Testis (tissue), 5 donors: ENCODE measurements at places on chromosomes 7 and 10. TPM values are rescaled to one million over a fixed set of nuclear protein-coding genes. Genes with fewer than 3 reads are reported as not detected.

The CARD11 gene
- total RNA-seq: 2.9 TPM

The CALHM1 gene
- total RNA-seq: 0.24 TPM

The STRA8 gene
- 0.87 TPM for total RNA-seq

The PRKAR2B gene
- total RNA-seq: 66.3 TPM

The ASB10 gene
- total RNA-seq: 0.39 TPM

The KLF14 gene
- total RNA-seq: 1.5 TPM
